ENCODE measurements at places on chromosomes 16 and 17.

DNA sequence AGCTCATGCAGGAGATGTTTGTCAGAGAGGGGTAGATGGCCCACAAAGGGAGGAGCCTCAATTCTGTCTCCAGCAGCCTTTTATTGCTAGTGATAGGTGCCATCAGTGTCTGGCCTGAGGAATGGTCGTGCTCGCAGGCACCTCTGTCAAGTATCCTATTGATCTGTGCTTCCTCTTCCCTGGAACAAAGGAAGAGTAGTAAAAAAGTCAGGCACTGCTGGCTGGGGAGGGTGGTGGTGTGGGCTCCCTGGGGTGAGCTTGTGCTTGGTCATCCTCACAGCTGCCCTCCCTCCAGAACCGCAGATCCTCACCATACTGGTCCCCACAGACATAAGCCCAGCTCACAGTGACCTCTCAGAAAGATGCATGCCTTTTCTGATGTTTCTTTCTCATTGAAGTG, 15.0 kb upstream of the SALL1 start:
- no peak for DNase-seq

- DNase-seq: peak; percentile 76
Observed at GRCh38 chr17:44197980-44198720, 1.5 kb downstream of the ATXN7L3 start.

GRCh38 chr16:75754141-75754540, 27.9 kb upstream of the CPHXL start:
- DNase-seq: no peak

DNA sequence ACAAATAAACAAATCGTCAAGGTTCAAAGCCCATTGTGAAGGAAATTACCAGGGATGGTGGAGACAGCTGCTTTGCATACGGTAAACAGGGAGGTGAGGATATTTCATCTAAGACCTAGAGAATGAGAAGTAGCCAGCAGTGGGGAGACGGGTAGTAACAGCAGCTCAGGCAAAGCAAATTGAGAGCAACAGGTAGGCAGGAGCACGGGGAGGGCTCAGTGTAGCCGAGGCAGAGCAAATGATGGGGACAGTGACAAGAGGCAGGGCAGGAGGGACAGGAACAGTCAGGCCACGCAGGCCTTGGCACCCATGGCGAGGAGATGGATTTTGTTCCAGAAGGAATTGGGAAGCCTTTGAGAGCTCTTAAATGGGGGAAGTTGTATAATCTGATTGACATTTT, 29.0 kb upstream of the SBK1 start:
- DNase-seq: no peak

GRCh38 chr16:70809392-70810060, 8.6 kb upstream of the VAC14 start:
- DNase-seq: no peak

- no peak for DNase-seq
Observed at GRCh38 chr17:151886-152859, 14.8 kb downstream of the SCGB1C2 start.

DNA sequence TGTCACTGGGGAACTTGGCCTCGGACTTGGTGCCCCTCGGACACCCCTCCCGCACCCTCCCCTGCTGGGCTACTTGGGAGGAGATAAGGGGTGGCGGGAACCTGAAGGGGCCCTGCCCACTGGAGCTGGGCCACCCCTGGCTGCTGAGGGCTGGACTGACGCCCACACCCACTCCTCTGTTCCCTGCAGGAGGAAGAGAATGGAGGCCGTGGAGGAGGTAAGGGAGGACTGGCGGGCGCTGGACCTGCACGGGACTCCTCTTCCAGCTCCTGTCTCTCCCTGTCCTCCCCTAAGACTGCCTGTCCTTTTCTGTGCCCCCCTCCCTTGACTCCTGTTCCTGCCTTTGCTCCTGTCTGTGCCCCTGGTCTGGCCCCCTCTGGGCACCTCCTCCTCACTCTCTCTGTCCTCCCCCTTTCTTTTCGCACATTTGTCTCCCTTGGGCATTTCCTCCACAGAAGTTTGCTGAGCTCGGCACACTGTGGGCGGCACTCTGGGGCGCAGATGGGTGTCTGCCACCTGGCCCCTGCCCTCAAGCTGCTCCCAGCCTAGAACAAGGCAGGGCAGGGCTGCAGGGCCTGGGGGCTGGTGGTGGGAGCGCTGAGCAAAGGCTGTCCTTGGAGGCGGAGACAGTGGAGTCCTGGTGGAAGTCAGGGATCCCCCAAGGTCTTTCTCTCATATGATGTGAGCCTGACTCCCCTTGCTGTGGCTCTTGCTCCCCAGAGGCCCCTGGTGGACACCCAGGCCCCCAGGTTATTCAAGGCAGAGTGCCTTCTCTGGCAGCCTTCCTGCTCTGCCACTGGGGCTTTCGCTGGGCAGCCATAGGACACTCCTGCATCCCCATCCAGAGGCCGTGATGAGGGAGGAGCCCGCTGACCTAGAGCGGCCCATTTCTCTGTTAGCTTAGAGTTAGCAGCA, 32.7 kb downstream of the ARHGAP23 start:
- no peak for DNase-seq

- no peak for DNase-seq
Observed at GRCh38 chr16:64419832-64420231, 702.0 kb downstream of the CDH11 start.

GRCh38 chr17:76658242-76658662, 14.7 kb upstream of the ST6GALNAC1 start:
- DNase-seq: no peak

GRCh38 chr17:492022-492413, 139.4 kb upstream of the RPH3AL start:
- DNase-seq: no peak

DNA sequence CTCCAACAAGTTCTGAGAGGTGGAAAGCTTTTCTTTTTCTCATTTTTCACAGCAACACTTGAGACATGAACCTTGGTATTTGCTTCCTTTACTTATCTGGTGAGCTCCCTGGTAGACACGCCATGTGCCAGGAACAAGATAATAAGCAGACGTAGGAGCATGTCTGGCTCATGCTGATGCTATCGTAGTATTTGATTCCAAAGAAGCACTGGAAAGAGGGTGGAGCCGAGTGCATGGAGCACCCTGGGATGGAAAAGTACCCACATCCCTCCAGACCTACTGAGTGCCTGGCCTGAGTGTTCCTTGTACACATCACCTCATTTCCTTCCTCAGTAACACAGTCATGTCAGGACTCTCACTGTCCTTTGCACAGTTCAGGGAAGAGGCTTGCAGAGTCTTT, 231.0 kb downstream of the CBLN1 start:
- DNase-seq: no peak
